ENCODE measurements at places on chromosomes 1 and 21. TPM values are rescaled to one million over a fixed set of nuclear protein-coding genes. Genes with fewer than 3 reads are reported as not detected.

The EPHB2 gene
- total RNA-seq, result 3.4 TPM

The ARHGEF16 gene
- 22.8 TPM for total RNA-seq

The PRDX1 gene
- 739 TPM for total RNA-seq

The LRRC7 gene
- total RNA-seq, result 0.07 TPM

The TSPAN1 gene
- total RNA-seq, result 28.4 TPM
